ENCODE measurements at places on chromosomes 12 and 14. TPM values are rescaled to one million over a fixed set of nuclear protein-coding genes. Genes with fewer than 3 reads are reported as not detected.

DLST gene
- 63.0 TPM for total RNA-seq

CCDC38 gene
- 0.15 TPM for total RNA-seq

CDKN3 gene
- 67.5 TPM for total RNA-seq

KLRG1 gene
- 1.1 TPM for total RNA-seq

POLE gene
- total RNA-seq: 21.3 TPM

AKAP3 gene
- 1.3 TPM for total RNA-seq

DNAI7 gene
- total RNA-seq: not detected

CMA1 gene
- not detected for total RNA-seq

C12orf54 gene
- total RNA-seq: not detected

SERPINA4 gene
- not detected for total RNA-seq

CLEC6A gene
- not detected for total RNA-seq

PGF gene
- total RNA-seq: 92.6 TPM

LMNTD1 gene
- total RNA-seq: 0.07 TPM

GALNT8 gene
- total RNA-seq: not detected

ANO4 gene
- total RNA-seq: 0.25 TPM

KRT78 gene
- total RNA-seq: not detected

RTN1 gene
- total RNA-seq: 0.87 TPM

MANSC4 gene
- not detected for total RNA-seq

DHRS2 gene
- 0.13 TPM for total RNA-seq

INSM2 gene
- total RNA-seq: not detected

ADAM21 gene
- 0.07 TPM for total RNA-seq

BIN2 gene
- not detected for total RNA-seq

PAPLN gene
- 19.7 TPM for total RNA-seq

TSPAN19 gene
- not detected for total RNA-seq

CYP46A1 gene
- total RNA-seq: 0.15 TPM

WNT1 gene
- not detected for total RNA-seq

PPM1H gene
- total RNA-seq: 1.5 TPM

TSPAN8 gene
- total RNA-seq: not detected

PLEKHD1 gene
- not detected for total RNA-seq

GPR68 gene
- total RNA-seq: 2.2 TPM

CLEC9A gene
- total RNA-seq: not detected

SSPN gene
- total RNA-seq: 0.94 TPM

NKX2-8 gene
- total RNA-seq: not detected

SOX5 gene
- 0.10 TPM for total RNA-seq

CACNA2D4 gene
- not detected for total RNA-seq

ASCL1 gene
- total RNA-seq: not detected

PSME2 gene
- total RNA-seq: 179 TPM

KCTD10 gene
- total RNA-seq: 64.8 TPM

ACSM4 gene
- not detected for total RNA-seq
